RPMI7951 (cell line): ENCODE measurements at places on chromosomes 13 and 19.
A peak's percentile ranks its signal among the peaks of the same experiment; 100 is the strongest.

DNA sequence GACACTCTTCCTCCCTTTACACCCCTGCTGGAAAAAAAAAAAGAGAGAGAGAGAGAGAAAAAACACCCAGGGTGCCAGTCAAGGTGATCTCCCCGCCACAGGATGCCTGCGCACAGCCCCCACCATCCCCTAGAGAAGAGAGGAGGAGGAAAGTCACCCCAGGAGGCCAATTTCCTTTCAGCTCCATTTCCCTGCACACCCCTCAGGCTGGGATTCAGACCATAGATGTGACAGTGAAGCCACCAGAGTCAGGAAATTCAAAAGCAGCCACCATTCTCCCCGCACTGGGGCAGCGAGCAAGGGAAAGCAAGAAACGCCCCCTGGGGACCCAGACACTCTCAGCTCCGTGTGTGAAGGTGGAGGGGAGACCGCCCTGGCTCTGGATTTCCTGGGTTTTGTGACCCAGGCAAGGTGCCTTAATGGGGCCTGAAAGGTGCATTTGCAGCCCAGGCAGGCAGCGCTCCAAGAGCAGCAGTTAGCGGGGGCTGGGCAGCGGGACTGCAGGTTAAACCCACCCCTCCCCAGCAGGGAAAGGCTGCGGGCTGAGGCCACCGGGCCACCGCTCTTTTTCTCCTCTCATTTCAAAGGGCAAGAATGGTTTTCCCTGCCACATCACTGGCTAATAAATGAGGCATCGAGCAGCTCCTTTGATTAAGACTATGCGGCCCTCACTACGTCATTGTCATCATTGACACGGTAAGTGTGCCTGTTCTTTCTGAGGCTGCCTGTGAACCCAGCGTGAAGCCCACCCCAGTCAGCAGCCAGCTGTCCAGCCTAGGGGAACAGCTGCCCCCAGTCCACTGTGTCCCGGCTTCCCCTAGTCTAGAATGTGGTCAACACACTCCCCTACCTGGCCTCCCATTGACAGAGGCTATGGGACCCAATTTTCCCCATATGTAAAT is 83.8 kb upstream of the TM9SF2 start:
- DNase-seq: no peak

GRCh38 chr13:74530011-74530410 is 395.8 kb upstream of the KLF12 start:
- DNase-seq: no peak

GRCh38 chr19:23823952-23824389 is 65.3 kb upstream of the ZNF681 start:
- peak; percentile 34 for DNase-seq

DNA sequence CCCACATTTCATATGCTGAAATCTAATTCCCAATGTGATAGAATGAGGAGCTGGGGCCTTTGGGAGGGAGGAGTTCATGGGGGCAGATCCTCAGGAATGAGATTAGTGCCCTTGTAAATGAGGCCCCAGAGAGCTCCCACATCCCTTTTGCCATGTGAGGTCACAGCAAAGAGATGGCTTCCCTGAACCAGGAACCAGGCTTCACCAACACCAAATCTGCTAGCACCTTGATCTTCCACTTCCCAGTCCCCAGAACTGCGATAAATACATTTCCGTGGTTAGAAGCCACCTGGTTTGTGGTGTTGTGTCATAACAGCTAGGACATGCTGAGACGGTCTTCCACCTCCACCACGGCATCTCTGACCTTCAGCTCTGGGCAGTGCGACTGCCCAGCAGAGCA is 62.1 kb downstream of the ING1 start:
- DNase-seq: no peak

DNA sequence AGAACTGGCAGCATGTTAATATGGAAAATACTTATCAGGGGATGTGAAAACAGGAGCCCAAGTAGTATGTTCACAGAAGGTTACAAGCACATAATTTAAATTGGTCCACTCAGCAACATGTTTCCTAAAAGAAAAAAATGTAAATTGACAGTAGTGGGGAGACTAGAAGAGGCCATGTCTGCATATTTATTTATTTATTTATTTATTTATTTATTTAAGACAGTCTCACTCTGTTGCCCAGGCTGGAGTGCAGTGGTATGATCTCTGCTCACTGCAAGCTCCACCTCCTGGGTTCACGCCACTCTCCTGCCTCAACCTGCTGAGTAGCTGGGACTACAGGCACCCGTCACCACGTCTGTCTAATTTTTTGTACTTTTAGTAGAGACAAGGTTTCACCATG is 13.7 kb upstream of the ZNF8 start:
- no peak for DNase-seq
